ENCODE measurements at places on chromosomes 5 and 9. TPM values are rescaled to one million over a fixed set of nuclear protein-coding genes. Genes with fewer than 3 reads are reported as not detected.

GRCh38 chr5:102222772-102223171, 73.3 kb downstream of the SLCO4C1 start:
- H3K4me3 ChIP-seq = no peak overlapping the region
- H3K27me3 ChIP-seq = no peaks in the 10 kb centered on the region
- DNase-seq = no peak
- no peaks in the 10 kb centered on the region for H3K4me1 ChIP-seq
- no peaks in the 10 kb centered on the region for H3K36me3 ChIP-seq

DNA sequence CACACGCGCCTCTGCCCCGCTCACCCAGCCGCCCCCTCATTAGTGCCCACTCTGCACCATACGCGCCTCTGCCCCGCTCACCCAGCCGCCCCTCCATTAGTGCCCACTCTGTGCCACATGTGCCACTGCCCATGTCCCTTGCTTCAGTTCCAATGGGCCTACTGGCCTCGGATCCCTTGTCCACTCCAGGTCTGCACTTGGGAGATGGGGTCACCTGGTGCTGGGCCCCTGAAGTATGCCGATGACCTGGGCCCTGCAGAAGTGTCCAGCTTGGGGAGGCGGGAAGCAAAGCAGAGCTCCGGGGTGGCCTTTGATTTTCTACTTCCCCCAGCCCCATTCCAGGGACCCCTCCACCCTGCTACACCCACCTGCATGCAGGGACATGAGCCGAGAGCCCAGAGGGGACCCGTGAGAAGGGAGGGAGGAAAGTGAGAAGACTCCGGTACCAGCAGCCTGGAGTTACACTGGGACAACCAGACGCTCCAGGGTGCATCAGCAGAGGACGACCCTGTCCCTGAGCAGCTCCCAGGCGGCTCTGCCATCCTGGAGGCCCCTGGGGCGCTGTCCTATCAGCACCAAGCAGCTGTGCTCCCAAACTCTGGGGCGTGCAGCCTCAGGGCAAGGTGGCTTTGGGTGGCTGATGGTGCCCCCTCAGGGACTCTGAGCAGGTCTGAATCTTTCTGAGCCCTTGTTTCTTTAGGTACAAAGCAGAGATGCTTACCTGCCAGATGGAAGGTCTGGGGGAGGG, 140.8 kb downstream of the RXRA start:
- H3K27me3 ChIP-seq = no peaks in the 10 kb centered on the region
- no peaks in the 10 kb centered on the region for H3K36me3 ChIP-seq
- no peak overlapping the region for H3K4me3 ChIP-seq

ANGPTL2 gene
- total RNA-seq = 5.7 TPM

GRCh38 chr9:83625178-83625577, 2.2 kb downstream of the IDNK start:
- no peak overlapping the region for H3K27ac ChIP-seq
- peaks cover 16% of the 10 kb centered on the region for H3K4me1 ChIP-seq
- H3K4me3 ChIP-seq = no peak overlapping the region
- no peak for DNase-seq

DNA sequence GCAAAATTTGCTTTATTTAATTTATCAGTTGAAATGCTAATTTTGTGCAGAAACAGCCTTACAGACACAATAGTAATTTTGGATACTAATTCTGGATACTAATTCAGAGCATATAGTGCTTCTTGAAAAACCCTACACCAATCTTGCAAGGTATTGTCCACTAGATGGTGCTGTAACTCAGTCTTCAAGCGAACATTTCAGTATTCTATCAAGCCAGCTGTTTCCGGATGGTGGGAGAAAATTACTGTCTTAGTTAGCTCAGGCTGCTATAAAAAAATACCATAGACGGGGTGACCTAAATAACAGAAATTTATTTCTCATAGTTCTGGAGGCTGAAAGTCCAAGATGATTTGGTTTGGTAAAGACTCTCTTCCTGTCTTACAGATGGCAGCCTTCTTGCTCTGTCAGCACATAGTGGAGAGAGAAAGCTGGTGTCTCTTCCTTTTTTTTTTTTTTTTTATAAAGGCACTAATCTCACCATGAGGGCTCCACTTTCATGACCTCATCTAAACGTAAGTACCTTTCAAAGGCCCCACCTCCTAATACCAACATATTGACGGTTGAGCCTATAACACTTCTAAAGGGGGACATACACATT, 1306.5 kb upstream of the CDH9 start:
- no peak overlapping the region for H3K4me3 ChIP-seq
- no peaks in the 10 kb centered on the region for H3K4me1 ChIP-seq
- DNase-seq = peak; percentile 32
- no peaks in the 10 kb centered on the region for H3K36me3 ChIP-seq
- no peak overlapping the region for H3K27ac ChIP-seq

DNA sequence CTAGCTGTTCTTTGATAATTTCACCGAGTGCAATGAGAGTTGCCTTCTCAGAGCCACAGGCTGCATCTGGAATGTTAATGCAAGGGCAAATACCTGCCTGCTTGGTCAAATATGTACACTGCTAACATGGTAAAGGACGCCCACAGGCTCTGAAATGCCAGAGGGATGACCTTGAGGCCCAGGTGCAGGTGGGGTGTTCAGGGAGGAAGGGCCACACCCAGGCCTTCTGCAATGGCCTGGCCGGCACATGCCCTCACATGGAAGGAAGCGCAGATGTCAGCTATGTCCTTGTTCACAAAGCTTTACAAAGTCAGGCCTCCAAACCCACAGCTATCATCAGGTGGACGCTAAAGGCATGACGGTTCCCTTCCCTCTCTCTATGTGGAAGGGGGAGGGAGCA, 48.6 kb downstream of the HRH2 start:
- no peak for DNase-seq
- no peak overlapping the region for H3K27ac ChIP-seq
- H3K27me3 ChIP-seq = peaks cover 5% of the 10 kb centered on the region
- peaks cover 7% of the 10 kb centered on the region for H3K36me3 ChIP-seq
- H3K4me3 ChIP-seq = no peak overlapping the region
- H3K4me1 ChIP-seq = no peaks in the 10 kb centered on the region

GRCh38 chr5:103037673-103038455, 82.1 kb downstream of the GIN1 start:
- H3K4me3 ChIP-seq = no peak overlapping the region
- no peaks in the 10 kb centered on the region for H3K27me3 ChIP-seq
- no peak for DNase-seq
- no peak overlapping the region for H3K27ac ChIP-seq
- H3K36me3 ChIP-seq = peaks cover 4% of the 10 kb centered on the region
- no peaks in the 10 kb centered on the region for H3K4me1 ChIP-seq

DNA sequence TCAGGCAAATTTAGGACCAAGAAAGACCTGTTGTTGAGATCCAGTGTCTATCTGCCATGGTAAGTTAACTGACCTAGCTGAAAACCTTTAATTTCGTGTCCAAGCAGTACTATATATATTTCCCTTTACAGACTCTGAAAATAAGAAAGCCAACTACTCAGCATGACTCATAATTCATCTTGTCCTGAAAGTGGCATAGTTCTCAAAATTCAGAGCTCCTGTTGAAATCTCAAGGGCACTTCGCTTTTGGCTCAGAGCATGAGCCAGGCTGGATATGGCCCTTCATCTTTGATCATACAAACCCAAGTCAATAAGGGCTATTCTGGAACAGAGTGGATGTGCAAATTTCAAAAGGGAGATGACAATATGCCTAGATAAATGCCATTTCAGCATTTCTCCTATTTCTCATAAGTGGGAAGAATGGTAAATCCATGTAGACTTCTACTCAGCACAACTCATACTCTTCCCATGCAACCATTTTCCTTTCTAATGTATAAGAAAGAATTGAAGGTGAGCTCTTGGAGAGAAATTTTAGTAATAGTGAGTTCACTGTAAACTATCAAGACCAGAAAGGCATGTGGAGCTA, 567.9 kb upstream of the DAB2 start:
- H3K36me3 ChIP-seq = no peaks in the 10 kb centered on the region
- no peaks in the 10 kb centered on the region for H3K4me1 ChIP-seq
- DNase-seq = no peak
- no peak overlapping the region for H3K4me3 ChIP-seq
- no peaks in the 10 kb centered on the region for H3K27me3 ChIP-seq

- no peak for DNase-seq
- H3K27ac ChIP-seq = no peak overlapping the region
- no peak overlapping the region for H3K4me3 ChIP-seq
- peaks cover 3% of the 10 kb centered on the region for H3K27me3 ChIP-seq
Observed at GRCh38 chr5:1351156-1351555, 6.3 kb upstream of the CLPTM1L start.

STK32A gene
- total RNA-seq = 0.87 TPM

GRCh38 chr5:96432216-96433065, 607 bp downstream of the PCSK1 start:
- H3K27me3 ChIP-seq = peaks cover 14% of the 10 kb centered on the region
- H3K36me3 ChIP-seq = no peaks in the 10 kb centered on the region
- H3K27ac ChIP-seq = no peak overlapping the region

GRCh38 chr9:129077236-129077635, 3.7 kb upstream of the DOLPP1 start:
- H3K4me3 ChIP-seq = no peak overlapping the region
- peak overlapping the region; percentile 48 for H3K27ac ChIP-seq

DNA sequence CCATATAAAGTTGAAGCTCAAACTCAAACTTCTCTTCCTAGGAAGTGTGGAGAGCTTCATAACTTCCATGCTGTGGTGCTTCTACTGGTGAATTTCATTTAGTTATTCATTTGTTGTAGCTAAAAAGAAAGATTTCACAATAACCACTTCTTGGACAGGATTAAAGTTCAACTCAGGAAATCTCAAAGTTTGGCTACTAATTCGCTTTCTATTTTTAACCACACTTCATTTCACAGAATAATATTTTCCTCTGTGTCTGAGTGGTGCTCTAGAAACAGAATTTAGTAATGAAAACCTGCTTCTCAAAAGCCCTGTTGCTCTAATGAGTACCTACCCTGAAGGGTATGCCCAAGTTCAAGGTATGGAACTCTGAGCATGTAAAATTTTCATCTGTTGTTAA, 73.9 kb downstream of the ACTBL2 start:
- no peaks in the 10 kb centered on the region for H3K27me3 ChIP-seq
- no peak overlapping the region for H3K4me3 ChIP-seq
- no peak for DNase-seq
- no peaks in the 10 kb centered on the region for H3K4me1 ChIP-seq
- H3K27ac ChIP-seq = no peak overlapping the region

PTPRD gene
- total RNA-seq = 47.8 TPM

All from endothelial cell (in vitro differentiated cells).